M059J (cell line): ENCODE measurements at places on chromosomes 11 and 22. TPM values are rescaled to one million over a fixed set of nuclear protein-coding genes. Genes with fewer than 3 reads are reported as not detected.

The CHRM1 gene
- not detected in 2 replicates for total RNA-seq

DNA sequence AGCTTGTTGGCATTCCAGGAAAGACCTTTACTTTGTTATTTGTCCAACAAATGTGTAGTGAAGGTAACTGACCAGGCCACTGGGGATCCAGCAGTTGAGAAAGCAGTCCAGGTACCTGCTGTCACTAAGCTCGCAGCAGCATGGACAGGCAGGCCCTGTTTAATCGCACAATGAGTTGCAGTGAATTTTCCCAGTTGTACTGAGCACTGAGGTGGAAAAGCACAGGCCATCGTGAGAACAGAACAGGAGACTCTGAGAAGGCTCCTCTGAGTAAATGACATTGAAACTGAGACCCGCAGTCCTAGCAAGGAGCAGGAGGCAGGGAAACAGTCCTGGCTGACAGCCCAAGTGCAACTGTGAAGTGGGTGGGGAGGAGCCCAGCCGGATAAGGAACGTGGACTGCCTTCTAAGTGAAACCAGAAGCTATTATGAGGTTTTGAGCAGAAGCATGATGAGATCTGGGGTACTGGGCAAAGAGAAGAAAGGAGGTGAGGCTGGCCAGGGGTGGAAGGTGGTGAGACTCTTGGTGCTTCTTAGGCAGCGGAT is 39.8 kb upstream of the CDON start:
- DNase-seq: no peak

DNA sequence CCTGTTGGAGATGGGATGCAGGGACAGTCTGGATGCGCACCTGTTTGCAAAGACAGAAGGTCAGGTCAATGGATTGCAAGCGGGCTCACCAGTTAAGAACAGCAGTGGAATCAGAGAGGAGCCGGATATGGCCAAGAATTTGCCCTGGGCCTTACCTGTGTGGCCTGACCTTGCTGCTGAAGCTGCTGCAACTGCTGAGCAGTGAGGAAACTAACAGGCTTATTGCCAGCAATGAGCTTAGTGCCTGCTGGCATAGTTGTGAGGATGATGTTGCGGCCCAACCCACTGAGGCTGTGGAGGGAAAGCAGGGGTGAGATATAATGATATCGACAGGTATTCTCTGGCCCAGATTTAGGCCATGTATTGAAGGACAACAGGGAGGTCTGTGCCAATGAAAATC is 30.6 kb downstream of the NFRKB start:
- DNase-seq: no peak

DNA sequence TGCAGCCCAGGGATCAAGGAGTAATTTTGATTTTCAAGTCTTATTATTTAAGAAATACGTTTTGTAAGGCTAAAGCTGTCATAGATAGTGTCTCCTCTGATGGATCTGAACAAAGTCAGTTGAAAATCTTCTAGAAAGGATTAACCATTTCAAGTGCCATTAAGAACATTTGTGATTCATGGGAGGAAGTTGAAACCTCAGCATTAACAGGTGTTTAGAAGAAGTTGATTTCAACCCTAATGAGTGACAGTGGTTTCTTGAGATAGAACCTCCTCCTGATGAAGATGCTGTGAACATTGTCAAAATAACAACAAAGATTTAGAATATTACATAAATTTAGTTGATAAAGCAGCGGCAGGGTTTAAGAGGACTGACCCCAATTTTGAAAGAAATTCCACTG is 61.7 kb downstream of the PRR5L start:
- no peak for DNase-seq

GRCh38 chr11:20337526-20338154 is 25.9 kb upstream of the HTATIP2 start:
- DNase-seq: peak; percentile 18

The OR56A1 gene
- not detected in 2 replicates for total RNA-seq

DNA sequence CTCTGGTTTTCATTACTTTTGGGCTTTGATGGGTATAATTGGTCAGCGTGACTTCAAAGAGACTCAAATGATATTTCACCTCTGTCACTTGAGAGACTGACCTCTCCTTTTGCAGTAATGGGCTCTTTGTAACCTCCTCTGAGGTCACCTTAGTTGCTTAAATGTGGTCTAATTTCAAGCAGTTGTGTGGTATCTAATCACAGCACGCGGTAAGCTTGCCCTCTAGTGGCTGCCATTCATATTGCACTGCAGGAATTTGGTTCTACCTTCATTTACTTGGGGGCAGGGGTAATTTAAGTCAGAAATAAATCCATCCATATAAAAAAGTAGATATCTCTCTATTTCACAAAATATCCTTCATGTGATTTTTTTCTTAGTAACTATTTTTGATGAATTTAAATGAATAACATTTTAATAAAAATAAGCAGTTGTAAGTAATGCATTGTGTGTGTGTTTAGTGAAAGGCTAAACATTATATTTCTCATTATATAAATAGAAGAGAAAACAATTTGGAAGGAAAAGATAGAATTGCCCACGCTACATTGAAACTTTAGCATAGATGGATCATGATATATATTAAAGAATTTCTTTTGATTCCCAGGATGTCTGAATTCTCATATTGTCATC is 55.0 kb upstream of the ANO3 start:
- peak; percentile 39 for DNase-seq

GRCh38 chr22:21713428-21714058 is 22.1 kb downstream of the YPEL1 start:
- peak; percentile 36 for DNase-seq

GRCh38 chr22:50306753-50307749 is at the start of gene PLXNB2:
Gene PLXNB2, minus strand, starts transcription at chr22:50307646. Its CDS starts 17,062 bp downstream, at chr22:50290584.
- DNase-seq: peak; percentile 72

- no peak for DNase-seq
Observed at GRCh38 chr11:132977241-132977640, 555.1 kb downstream of the OPCML start.

DNA sequence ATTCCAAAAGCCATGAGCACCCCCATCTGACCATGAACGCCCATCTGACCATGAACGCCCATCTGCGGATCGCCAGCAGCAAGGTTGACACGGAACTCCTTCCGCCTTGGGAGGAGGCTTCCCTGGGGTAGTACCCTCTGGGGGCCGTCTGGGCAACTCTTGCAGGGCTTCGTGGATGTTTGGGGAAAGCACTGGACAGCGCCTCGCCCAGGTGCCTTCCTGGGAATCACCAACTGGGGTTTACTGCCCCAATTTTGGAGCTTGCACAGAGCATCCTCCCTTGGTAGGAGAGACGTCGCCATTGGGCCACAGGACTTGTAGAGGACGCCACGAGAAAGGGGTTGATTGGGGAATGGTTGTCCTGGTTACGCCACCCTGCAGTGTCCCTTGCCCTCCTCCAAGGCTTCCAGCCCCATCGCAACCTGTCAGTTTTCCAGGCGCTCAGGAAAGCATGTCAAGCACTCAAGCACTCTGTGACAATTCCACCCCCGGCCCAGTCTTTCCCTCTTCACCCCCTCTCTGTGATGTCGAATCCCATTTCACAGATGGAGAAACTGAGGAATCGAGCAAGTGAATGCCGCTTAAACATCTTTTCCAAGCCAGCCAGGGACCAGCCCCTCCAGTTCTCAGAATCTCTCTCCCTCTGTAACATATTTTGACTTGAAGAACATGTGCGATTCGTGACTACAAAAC is 914 bp upstream of the PRDM11 start:
- DNase-seq: peak; percentile 46

The OR52I2 gene
- total RNA-seq: not detected in 2 replicates

The TPCN2 gene
- 3.0 and 4.0 TPM in 2 replicates for total RNA-seq

- DNase-seq: no peak
Observed at GRCh38 chr11:119229741-119230140, 23.6 kb downstream of the CBL start.

DNA sequence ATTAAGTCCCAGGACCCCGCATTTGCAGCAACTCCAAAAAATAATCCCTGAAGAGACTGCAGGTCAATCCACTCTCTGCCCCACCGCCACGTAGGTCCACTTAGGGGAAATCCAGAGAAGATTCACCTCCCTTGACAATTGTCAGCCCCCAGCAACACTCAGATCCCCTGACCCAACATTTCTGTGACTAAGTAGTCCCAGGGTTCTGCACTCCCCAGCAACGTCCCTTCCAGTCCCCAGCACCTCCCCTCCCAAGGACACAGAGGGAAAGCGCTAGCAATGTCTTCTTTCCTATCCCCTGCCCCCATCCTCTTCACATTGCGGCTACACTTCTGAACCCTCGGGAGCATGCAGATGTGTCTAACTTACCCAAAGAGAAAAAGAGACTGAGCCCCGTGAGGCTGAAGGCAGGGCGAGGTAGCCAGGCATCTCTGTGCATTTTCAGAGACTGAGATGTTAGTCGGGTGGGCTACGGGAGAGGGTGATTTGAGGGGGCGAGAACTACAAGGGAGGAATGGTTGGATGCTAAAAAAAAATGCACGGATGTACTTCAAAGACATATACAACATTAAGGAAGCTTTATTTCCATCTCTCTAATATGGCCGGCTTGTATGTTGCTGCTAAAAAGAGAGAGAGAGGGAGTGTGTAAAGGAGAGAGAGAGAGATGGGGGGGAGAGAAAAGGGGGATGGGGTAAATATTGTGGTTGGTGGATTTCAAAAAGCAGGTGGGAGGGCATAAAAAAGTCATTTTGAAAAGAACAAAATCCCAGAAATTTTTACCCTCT is at the start of gene SCN2B:
Gene SCN2B, minus strand, starts transcription at position 647 of the 785 bp plus-strand sequence. Its CDS starts 208 bp downstream, at position 439.
- DNase-seq: no peak

The APOL1 gene
- total RNA-seq: 24.0 and 31.5 TPM in 2 replicates

- no peak for DNase-seq
Observed at GRCh38 chr11:76617553-76618265, 52.8 kb downstream of the LRRC32 start.

- no peak for DNase-seq
Observed at GRCh38 chr11:32839308-32839707, 9.6 kb downstream of the PRRG4 start.

The FBLN1 gene
- total RNA-seq: 23.9 and 34.9 TPM in 2 replicates

DNA sequence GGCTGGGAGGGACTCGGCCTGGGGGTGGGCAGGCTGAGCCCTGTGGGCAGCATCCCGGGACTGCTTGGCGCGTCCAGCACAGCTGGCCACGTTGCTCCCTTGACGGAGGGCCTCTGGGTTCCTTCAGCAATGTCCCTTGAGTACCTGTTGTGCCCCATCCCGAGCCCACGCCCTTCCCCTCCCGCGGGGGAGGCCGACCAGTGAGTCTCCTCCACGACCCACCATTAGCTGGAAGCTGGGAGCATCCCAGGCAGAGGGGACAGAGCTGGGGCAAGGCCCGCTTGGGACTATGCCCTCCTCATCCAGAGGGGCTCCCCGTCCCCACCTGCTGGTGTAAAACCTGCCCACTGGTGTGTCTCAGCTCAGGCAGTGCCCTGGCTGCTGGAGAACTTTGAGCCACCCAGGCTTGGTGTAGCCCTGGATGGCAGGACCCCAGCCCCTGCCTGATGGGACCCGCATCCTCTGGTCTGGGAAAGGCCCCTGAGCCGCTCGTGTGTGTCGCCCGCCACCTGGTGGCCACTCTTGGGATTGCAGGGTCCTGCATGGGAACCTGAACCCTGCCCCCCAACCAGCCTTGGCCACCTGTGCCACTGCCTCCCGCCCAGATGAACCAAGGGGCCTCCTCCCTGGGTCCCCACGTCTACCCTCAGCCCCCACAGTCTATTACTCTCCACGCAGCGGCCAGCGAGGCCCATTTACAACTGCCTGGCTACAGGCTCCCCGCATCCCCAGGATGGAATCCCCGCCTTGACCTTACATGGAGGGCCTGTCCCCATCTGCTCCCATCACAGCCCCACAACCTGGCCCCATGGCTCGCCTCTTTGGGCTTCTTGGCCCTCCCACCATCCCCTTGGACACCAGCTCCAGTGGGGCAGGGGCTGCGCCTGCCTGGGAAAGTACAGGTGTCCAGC is 16.6 kb upstream of the ARHGAP8 start:
- peak; percentile 25 for DNase-seq

GRCh38 chr22:39818094-39818493 is 75.5 kb downstream of the ENTHD1 start:
- DNase-seq: peak; percentile 9

DNA sequence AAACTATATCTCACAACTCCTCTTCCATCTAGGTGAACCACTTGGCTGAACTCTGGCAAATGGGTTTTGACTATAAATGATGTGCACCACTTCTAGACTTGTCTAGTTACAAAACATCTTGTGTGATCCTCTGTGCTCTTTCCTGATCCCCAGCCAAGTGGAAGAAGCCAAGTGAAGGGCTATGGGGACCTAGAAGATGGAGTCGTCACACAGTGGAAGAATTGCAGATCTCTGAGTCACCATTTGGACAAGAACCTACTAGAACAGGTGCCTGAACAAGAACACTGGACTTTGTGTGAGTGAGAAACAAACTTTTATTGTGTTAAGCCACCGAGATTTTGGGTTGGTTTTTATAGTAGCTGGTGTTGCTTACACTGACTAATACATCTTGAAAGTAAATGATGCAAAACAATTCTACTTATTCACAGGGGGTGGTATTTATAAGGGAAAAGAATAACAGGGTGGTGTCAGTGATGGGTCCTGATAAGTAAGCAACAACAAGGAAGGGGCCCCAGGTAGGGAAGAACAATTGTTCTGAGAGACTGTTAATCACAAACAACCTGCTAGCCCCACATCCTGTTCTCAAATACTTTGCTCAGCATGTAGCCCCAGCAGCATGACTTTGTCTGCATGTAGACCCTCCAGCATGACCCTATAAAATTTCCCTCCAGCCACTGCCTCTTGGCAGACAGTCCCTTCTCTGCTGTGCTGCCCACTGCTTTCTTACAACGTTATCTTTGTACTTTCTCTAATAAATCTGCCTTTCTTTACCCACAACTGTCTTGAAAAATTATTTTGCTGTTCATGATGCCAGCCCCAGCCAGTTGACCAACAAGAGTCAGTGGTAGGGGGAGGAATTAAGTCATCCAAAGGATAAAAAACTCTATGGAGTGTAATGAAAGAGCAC is 280.7 kb upstream of the PLET1 start:
- no peak for DNase-seq

DNA sequence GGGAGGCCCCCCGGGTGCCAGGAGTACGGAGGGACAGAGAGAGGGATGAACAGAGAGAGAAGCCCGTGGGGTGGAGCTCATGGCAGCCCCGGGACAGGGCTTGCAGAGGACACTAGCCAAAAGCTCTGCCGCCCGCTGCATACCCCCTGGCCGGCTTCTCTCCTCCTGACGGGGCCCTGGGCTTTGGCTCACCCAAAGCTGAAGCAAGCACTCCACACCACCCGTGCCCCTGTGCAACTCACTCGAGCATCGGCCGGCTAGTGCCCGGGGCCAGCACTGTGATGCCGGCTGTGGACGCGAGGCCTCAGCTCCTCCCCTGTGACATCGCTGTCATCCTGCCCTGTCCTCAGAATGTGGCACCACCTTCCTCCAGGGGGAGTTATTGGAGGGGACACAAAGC is 429.6 kb downstream of the BRD1 start:
- no peak for DNase-seq

DNA sequence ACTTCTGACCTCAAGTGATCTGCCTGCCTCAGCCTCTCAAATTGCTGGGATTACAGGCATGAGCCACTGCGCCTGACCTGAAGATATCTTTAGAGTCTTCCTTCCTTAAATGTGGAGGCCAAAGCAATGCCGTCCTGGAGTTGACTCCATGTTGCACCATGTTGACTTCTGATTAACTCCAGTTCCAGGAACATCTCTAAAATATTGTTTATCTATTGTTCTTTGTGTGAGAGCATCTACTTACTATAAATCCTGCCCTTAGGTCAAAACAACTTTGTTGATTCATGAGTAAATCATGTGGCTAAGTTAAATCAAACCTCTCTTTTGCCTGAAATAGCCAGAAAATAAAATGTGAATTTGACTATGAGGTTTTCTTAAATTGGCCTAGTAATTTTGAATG is 56.6 kb upstream of the CAPRIN1 start:
- no peak for DNase-seq
